CD4-positive, alpha-beta T cell (primary cell): ENCODE measurements at places on chromosomes 2 and 18.

- DNase-seq: no peak
These were observed 80.3 kb upstream of the HAAO start for GRCh38 chr2:42872721-42873120.

GRCh38 chr2:100757621-100758394, 62.1 kb upstream of the NPAS2 start:
- DNase-seq: no peak

DNA sequence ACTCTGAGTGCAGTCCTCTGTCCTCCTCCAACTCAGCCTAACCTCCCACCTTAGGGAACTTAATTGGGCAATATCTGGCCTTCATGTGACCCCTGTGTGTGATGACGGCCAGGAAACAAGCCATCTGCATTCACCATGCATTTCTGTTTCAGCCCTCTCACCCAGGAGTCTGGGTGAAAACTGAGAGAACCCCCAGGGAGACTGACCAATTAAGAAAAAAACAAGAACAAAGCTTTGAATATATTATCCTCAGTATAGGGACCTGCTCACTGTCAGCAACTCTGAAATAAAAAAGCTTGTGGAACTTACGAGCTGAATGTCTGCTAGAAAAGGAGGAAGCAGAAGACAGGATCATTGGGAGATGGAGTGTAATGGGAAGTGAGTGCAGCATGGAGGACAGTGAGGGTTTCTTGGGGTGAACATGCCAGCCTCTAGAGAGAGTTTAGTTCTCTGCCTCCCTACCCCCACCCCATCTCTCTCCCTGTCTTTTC, 9.5 kb downstream of the MAPRE2 start:
- DNase-seq: no peak

- DNase-seq: no peak
These were observed 10.9 kb downstream of the MTX2 start for GRCh38 chr2:176280156-176280555.

GRCh38 chr2:177633111-177633510, 240.5 kb downstream of the AGPS start:
- DNase-seq: no peak

DNA sequence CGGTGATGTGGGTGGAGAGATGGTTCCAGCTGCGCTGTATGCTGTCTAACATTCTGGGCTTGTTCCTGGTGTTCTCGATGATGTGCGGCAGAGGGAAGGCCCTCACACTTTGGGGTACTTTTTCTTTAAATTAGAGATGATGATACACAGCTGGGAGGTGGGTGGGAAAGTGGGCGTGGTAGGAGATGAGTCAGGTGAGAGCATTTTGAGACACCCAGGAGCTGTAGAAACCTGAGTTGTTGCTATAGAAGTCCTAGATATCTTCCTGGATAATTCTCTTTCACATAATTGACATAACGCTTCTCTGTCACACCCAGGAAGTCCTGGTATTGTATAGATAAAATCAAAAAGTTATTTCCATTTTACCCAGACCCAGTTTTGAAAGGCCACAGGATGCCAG, 103.8 kb upstream of the ALKAL2 start:
- DNase-seq: no peak

GRCh38 chr2:23566241-23567142, 181.5 kb downstream of the KLHL29 start:
- peak; percentile 19 for DNase-seq

- DNase-seq: no peak
These were observed 51.6 kb upstream of the ZNF532 start for GRCh38 chr18:58813105-58813504.

DNA sequence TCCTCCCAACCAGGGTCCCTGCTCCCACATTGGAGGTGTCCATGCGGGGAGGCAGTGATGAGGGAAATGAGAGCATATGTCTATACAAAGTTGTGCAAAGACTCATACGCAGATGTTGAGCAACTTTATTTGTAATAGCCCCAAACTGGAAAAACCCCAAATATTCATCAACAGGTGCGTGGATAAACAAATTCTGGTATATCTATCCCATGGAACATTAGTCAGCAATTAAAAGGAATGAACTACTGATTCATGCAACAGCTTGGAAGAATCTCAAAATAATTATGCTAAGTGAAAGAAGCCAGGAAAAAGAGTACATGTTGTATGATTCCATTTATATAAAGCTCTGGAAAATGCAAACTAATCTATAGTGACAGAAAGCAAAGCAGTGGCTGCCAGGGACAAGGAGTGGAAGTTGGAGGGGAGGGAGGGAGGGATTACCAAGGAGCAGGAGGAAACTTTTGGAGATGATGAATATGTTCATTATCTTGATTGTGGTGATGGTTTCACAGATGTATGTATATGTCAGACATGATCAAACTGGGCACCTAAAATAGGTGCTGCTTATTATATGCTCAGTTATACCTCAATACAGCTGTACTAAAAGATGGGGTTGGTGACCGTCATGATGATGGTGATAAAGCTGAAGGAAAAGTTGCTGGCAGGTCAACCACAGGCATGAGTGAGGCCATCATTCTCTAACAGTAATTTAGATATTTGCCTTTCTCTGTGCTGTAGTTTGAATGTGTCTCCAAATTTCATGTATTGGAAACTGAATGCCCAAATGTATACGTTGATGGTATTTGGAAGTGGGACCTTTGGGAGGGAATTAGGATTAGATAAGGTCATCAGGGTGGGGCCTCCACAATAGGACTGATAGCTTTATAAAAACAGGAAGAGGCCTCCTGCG, 270.9 kb downstream of the CYP26B1 start:
- DNase-seq: no peak

DNA sequence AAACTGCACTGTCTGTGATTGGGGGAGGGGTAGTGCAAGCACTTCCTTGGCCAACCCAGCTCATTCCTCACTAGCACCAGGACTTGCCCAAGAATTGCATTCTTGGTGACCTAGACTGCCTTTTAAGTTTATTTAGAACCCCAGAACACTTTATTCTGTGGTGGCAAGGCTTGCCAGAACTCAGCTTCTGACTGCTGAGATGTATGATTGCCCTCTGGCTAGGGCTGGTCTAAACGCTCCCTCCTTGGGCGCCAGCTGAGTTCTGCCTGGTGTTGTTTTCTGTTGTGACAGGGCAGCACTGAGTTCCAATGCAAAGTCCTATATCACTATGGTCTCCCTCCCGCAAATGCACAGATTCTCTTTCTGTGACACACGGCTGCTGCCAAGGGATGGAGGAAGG, 247.7 kb downstream of the ZNF385B start:
- DNase-seq: no peak

DNA sequence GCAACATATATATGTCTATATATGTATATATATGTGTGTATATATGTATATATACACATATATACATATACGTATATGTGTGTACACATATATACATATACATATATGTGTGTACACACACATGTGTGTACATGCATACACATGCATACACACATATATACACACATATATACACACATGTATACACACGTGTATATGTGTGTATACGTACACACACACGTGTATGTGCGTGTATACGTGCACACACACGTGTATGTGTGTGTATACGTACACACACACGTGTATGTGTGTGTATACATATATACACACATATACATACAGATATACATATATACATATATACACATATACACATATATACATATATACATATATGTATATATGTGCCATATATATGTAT, 89.4 kb downstream of the SPHKAP start:
- no peak for DNase-seq
